ENCODE measurements at places on chromosomes 7 and 10.

DNA sequence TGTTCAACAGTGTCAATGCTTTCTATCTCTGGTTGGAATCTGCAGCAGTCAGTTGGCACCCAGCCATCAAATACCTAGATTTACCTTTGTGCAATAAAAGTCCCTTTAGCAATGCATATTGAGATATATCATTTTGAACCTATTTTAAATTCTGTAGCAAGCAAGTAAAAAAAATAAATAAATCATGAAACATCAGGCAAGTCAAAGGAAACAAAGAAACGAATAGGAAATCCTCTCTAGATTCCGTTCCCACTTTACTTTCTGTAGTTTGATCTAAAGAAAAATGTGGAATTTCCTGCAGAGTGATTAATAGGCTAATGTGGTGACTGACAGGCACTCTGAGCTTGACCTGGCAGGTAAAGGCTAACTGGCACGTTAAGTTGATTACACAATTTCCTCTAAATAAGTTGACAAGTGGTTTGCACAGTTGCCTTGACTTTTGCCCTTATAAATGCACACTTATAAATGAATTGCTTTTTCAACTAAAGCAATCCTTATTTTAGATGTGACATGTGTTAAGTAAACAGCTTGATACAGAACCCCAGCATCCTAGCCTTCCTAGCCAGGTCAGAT lies 208.1 kb upstream of the TCF7L2 start:
- DNase-seq, result no peak

- no peak for DNase-seq
These were observed 35.1 kb downstream of the RTKN2 start for GRCh38 chr10:62233356-62234076.

- DNase-seq, result no peak
These were observed 26.2 kb downstream of the SUV39H2 start for GRCh38 chr10:14904864-14905263.

DNA sequence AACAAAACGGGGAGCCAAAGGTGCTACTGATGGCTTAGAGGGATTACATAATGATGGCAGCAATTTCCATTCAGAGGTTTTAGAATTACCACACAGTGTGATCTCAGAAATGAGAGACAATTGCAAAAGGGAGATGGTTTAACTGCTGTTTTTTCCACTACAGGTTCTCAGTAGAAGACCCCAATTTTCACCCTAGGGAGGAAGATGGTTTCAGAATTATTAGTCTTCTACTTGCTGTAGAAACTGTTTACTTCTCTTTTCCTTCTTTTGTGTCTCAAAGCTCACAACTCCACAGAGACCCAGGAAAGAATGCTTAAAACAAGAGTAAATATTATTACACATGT lies 226.5 kb downstream of the INHBA start:
- no peak for DNase-seq

DNA sequence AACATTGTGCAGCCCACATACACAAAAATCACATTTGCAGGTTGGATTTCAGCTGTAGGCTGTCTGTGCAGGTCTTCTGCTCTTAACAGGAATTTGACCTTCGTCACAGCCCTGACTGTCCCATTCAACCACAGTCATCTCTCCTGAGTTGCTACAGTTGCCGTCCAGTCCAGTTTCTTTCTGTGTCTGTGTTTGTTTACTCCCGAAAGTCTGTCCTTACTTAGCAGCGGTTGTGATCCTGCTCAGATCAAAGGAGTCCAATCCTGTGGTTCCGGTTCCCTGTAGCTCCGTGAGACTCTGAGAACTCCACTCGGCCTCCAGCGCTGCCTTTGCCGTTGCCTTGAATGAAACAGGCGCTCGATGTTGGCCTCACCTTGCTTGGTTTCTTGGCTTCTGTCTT lies 111.6 kb upstream of the GATA3 start:
- no peak for DNase-seq

DNA sequence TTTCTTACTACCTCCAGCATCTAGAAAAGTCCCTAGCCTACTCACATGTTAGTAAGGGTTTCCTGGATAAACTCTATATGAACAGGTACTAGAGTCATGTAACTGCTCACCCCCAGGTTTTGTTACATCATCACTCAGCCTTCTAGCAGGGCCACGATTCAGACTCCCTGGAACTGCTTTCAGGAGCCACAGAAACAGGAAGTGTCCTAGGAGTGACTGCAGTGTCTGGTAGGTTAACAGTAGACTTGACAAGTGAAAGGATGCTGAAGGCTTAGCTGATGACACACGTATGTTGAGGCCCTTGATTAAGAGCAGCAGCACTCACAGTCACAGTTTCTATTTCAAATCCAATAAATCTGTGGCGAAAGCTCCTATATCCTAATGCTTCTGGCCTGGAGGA lies 101.2 kb downstream of the DNMBP start:
- no peak for DNase-seq

- no peak for DNase-seq
These were observed 45.4 kb upstream of the STOX1 start for GRCh38 chr10:68781613-68782574.

- no peak for DNase-seq
These were observed 4.8 kb downstream of the FRAT2 start for GRCh38 chr10:97329766-97330165.

- no peak for DNase-seq
These were observed 244.5 kb upstream of the PTER start for GRCh38 chr10:16192337-16192736.

All from NCI-H1105 (cell line).